ENCODE measurements at places on chromosomes 2 and 18.

GRCh38 chr2:168449419-168449818, 6.7 kb upstream of the CERS6 start:
- no peak overlapping the region for H3K27ac ChIP-seq
- H3K4me1 ChIP-seq = no peaks in the 10 kb centered on the region
- H3K27me3 ChIP-seq = no peaks in the 10 kb centered on the region
- no peaks in the 10 kb centered on the region for H3K36me3 ChIP-seq

GRCh38 chr2:178386986-178387597, 63.9 kb downstream of the PRKRA start:
- DNase-seq = no peak
- H3K36me3 ChIP-seq = no peaks in the 10 kb centered on the region
- H3K4me1 ChIP-seq = no peaks in the 10 kb centered on the region
- no peaks in the 10 kb centered on the region for H3K27me3 ChIP-seq
- no peak overlapping the region for H3K4me3 ChIP-seq

GRCh38 chr2:102438578-102438977, 15.6 kb downstream of the IL18RAP start:
- H3K27me3 ChIP-seq = no peaks in the 10 kb centered on the region
- H3K36me3 ChIP-seq = no peaks in the 10 kb centered on the region
- H3K4me1 ChIP-seq = peaks cover 24% of the 10 kb centered on the region
- no peak overlapping the region for H3K4me3 ChIP-seq
- no peak overlapping the region for H3K27ac ChIP-seq

- H3K36me3 ChIP-seq = no peaks in the 10 kb centered on the region
- no peak for DNase-seq
These were observed 106.5 kb upstream of the HS6ST1 start for GRCh38 chr2:128425216-128425615.

GRCh38 chr18:8657050-8657820, 48.0 kb downstream of the RAB12 start:
- DNase-seq = no peak
- H3K27ac ChIP-seq = no peak overlapping the region
- no peaks in the 10 kb centered on the region for H3K36me3 ChIP-seq
- H3K4me3 ChIP-seq = no peak overlapping the region
- no peaks in the 10 kb centered on the region for H3K27me3 ChIP-seq
- H3K4me1 ChIP-seq = no peaks in the 10 kb centered on the region

DNA sequence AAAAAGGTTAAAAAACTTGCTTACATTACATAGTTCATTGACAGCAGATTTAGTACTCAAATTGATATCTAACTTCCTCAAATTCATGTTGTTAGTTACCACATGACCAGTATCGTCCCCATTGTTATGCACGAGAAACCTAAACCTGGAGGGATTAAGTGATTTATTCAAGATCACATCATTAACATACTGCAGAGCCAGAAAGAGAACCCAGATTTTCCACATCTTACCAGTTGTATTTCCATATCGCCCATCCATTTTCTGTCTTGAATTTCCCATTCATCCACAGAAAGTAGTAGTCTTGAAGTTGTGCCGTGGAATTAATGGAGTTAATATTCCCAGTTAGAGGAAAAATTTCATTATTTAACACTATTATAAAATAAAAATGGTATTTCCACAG, 512.0 kb downstream of the METTL4 start:
- no peaks in the 10 kb centered on the region for H3K36me3 ChIP-seq
- no peak overlapping the region for H3K4me3 ChIP-seq
- H3K27ac ChIP-seq = no peak overlapping the region
- no peak for DNase-seq

DNA sequence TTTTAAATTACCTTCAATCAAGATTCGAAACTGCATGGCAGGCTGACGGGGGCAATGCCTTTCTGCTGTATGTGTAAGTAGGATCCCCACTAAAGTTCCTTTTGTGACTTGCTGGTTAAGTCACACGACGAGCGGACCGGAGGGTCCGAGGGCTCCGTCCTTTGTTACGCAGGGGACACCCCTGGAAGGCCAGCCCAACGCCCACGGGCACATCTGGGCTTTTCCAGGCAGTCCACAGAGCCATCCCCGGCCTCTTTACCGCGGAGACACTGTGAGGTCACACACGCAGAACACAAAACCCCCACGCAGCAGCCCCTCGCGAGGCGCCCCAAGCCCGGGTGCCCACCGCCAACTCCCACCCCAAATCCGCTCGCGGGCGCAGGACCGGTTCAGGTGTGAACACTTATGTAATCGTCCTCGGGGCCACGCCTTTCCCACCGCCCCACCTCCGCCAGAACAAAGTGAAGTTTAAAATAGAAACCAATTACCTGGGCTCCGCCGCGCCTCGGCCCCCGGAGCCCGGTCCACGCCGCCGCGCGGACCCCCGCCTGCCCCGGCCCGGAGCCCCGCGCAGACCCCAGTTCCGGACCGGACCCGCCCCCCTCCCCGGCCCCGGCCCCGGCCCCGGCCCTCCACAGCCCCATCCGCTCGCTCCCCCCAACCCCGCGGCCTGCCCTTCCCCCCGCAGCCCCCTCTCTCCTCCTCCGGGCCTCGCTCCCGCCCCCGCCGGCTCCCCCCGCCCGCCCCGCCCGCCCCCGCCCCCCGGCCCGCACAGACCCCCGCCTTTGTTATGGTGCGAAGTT, 4.2 kb downstream of the ZNF516 start:
- H3K27ac ChIP-seq = peak overlapping the region; percentile 69
- DNase-seq = no peak
- H3K4me3 ChIP-seq = peak overlapping the region; percentile 82
- H3K27me3 ChIP-seq = no peaks in the 10 kb centered on the region
- H3K36me3 ChIP-seq = no peaks in the 10 kb centered on the region

DNA sequence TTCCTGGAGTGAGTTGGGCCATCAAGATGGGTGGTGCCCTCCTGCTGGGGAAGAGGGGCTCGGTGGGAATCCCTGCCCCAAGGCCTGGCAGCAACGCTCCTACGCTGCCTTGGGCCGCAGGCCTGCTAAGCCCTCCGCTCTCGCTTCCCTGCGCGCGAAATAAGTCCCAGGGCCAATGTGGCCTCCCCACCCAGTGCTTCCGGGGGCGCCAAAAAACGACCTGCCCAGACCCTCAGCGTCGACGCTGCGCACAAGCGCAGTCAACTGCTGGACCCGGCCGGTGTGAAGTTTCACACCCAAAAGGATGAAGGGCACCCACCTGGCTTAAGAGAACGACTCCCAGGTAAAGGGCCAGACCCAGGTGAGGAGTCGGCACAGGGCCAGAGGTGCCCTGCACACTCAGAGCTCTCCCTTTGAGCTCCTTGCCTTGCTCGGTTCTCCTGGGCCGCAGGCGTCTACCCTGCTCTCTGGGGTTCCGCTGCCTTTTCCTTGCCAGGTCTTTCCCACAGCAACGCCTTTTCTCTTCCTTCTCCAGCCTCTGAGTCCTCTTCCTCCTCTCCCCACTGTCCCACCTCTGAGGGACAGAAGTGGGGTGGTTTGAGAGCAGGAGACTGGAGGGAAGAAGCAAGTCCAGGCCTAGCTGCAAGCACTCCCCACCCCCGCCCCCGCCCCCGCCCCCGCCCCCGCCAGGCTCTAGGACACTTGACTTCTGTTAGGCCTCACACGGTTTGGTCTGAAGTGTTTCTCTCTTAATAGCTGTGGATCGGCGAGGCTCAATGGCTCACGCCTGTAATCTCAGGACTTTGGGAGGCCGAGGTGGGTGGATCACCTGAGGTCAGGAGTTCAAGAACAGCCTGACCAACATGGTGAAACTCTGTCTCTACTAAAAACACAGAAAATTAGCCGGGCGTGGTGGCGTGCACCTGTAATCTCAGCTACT, at the start of gene DNAJC5G:
DNAJC5G (plus strand) TSS at position 223 of the 940 bp plus-strand sequence. CDS start 1,296 bp downstream, outside the sequence.
- DNase-seq = no peak
- H3K27ac ChIP-seq = no peak within 1 kb of the TSS
- no peak within 1 kb of the TSS for H3K4me3 ChIP-seq
- no peaks in the 10 kb centered on the region for H3K36me3 ChIP-seq
- peaks cover 3% of the 10 kb centered on the region for H3K4me1 ChIP-seq

DNA sequence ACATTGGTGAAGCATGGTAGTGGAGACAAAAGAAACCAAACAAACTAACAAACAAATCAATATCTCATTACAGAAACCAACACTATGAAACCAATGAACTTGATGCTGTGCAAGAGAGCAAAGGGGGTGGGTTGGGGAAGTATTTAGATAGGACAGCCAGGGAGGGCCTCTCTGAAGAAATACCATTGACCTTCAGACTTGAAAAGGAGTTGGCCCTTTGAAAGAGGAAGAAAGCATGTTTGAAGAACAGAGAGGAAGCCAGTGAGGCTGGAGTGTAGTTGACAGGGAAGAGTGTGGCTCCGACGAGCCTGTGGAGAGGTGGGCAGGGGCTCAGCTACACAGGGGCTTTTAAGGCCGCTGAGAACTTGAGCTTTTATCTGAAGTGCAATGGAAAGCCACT, 151.0 kb upstream of the GATA6 start:
- H3K4me1 ChIP-seq = no peaks in the 10 kb centered on the region
- no peaks in the 10 kb centered on the region for H3K36me3 ChIP-seq
- H3K27ac ChIP-seq = no peak overlapping the region
- H3K4me3 ChIP-seq = no peak overlapping the region

GRCh38 chr18:5162111-5162510, 34.9 kb downstream of the AKAIN1 start:
- no peak for DNase-seq
- no peaks in the 10 kb centered on the region for H3K36me3 ChIP-seq
- no peak overlapping the region for H3K27ac ChIP-seq
- no peaks in the 10 kb centered on the region for H3K4me1 ChIP-seq

- H3K4me3 ChIP-seq = no peak overlapping the region
- no peaks in the 10 kb centered on the region for H3K4me1 ChIP-seq
- no peaks in the 10 kb centered on the region for H3K27me3 ChIP-seq
- no peak overlapping the region for H3K27ac ChIP-seq
- no peaks in the 10 kb centered on the region for H3K36me3 ChIP-seq
These were observed 507.6 kb upstream of the SPHKAP start for GRCh38 chr2:228689053-228689452.

DNA sequence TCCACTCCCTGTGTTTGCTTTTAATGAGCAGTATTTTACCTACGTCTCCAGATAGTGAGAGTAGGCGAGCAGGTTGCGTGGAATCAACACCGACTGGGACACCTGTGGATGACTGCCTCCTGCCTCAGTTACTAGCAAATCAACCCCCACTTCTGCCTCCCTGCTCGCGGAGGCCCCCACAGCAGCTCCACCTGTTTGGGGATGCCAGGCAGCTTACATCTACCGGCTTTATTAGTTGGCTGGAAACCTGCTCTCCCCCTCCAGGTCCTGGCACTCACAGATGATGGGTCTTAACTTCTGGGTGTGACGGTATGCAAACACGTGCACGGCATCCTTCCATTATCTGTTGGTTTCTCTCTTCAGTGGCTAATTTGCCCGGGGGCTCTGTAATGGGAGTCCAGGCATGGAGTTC, 164.4 kb upstream of the SESTD1 start:
- no peaks in the 10 kb centered on the region for H3K4me1 ChIP-seq
- H3K27me3 ChIP-seq = no peaks in the 10 kb centered on the region
- no peak overlapping the region for H3K27ac ChIP-seq
- DNase-seq = no peak
- H3K4me3 ChIP-seq = no peak overlapping the region

GRCh38 chr2:8481463-8482009, 200.3 kb upstream of the ID2 start:
- DNase-seq = peak; percentile 85
- peak overlapping the region; percentile 35 for H3K27ac ChIP-seq
- H3K4me1 ChIP-seq = peaks cover 45% of the 10 kb centered on the region
- no peaks in the 10 kb centered on the region for H3K36me3 ChIP-seq
- no peak overlapping the region for H3K4me3 ChIP-seq

DNA sequence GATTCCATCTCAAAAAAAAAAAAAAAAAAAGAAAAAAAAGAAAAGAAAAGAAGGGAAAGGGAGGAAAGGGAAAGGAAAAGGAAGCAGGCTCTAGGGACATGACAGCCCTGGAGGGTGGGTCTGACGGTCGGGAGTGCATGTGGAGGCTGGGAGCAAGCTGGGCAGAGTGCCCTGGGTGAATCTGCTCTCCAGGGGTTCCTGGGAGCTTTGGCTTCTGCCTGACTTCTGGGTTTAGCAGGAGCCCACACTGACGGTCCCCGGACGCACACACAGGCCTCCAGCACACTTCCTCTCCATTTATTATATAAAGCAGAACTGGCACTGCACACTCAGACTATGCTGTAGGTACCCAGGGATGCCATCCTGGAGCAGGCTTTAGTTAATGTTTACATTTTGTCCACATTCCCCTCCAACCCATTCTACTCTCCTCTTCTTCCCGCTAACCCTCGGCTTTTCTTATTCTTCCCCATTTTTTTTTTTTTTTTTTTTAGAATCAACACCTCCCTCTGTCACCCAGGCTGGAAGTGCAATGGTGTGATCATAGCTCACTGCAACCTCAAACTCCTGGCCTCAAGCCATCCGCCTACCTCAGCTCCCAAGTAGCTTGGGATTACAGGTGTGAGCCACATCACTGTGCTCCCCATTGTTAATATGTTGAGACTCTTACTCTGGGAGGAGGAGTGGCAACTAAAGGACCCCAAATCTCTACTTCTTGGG, 151.1 kb upstream of the SLC1A4 start:
- H3K27ac ChIP-seq = no peak overlapping the region
- no peaks in the 10 kb centered on the region for H3K27me3 ChIP-seq
- H3K4me1 ChIP-seq = peaks cover 24% of the 10 kb centered on the region
- no peak overlapping the region for H3K4me3 ChIP-seq

- no peak overlapping the region for H3K27ac ChIP-seq
- peaks cover 34% of the 10 kb centered on the region for H3K4me1 ChIP-seq
- H3K27me3 ChIP-seq = no peaks in the 10 kb centered on the region
- peaks cover 2% of the 10 kb centered on the region for H3K36me3 ChIP-seq
These were observed 33.6 kb downstream of the DGKD start for GRCh38 chr2:233387667-233388528.

DNA sequence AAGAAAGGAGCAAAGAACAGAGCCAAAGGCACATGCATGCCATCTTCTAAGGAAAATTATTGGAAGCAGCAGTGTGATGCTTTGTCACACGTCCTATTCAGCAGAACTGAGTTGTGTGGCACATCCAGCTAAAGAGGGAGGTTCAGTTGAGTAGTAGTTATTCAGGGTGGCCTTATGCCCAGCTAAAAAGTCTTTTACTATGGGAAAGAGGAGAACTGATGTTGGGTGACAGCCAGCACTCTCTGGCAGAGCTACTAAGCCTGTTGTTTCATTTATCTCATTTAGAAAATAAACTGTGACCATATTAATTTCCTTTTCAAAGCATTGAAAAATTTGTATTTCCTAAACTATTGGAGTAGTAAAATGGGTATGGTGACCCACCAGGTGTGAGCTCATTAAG, 18.5 kb downstream of the ITGA6 start:
- H3K36me3 ChIP-seq = no peaks in the 10 kb centered on the region
- H3K27me3 ChIP-seq = no peaks in the 10 kb centered on the region
- H3K27ac ChIP-seq = no peak overlapping the region
- DNase-seq = no peak
- H3K4me1 ChIP-seq = 0 out of 2 replicates have a peak, but pooled peaks cover 5% of the 10 kb centered on the region
- H3K4me3 ChIP-seq = no peak overlapping the region

GRCh38 chr2:46314065-46314835, 17.0 kb downstream of the EPAS1 start:
- DNase-seq = no peak
- H3K4me3 ChIP-seq = no peak overlapping the region
- no peaks in the 10 kb centered on the region for H3K36me3 ChIP-seq
- H3K4me1 ChIP-seq = no peaks in the 10 kb centered on the region

- DNase-seq = no peak
- H3K27me3 ChIP-seq = no peaks in the 10 kb centered on the region
- H3K4me3 ChIP-seq = no peak overlapping the region
These were observed 72.6 kb downstream of the MYO3B start for GRCh38 chr2:170250584-170250983.

GRCh38 chr2:19203866-19204265, 154.6 kb downstream of the OSR1 start:
- H3K4me3 ChIP-seq = no peak overlapping the region
- no peak overlapping the region for H3K27ac ChIP-seq
- no peak for DNase-seq
- H3K4me1 ChIP-seq = no peaks in the 10 kb centered on the region
- no peaks in the 10 kb centered on the region for H3K27me3 ChIP-seq

GRCh38 chr2:74845217-74845751, 11.4 kb downstream of the HK2 start:
- no peaks in the 10 kb centered on the region for H3K27me3 ChIP-seq
- no peaks in the 10 kb centered on the region for H3K36me3 ChIP-seq
- H3K4me3 ChIP-seq = no peak overlapping the region
- no peak for DNase-seq
